ENCODE measurements at places on chromosomes 5 and 9.

GRCh38 chr9:92033991-92034390, 81.2 kb downstream of the SPTLC1 start:
- no peak for DNase-seq

DNA sequence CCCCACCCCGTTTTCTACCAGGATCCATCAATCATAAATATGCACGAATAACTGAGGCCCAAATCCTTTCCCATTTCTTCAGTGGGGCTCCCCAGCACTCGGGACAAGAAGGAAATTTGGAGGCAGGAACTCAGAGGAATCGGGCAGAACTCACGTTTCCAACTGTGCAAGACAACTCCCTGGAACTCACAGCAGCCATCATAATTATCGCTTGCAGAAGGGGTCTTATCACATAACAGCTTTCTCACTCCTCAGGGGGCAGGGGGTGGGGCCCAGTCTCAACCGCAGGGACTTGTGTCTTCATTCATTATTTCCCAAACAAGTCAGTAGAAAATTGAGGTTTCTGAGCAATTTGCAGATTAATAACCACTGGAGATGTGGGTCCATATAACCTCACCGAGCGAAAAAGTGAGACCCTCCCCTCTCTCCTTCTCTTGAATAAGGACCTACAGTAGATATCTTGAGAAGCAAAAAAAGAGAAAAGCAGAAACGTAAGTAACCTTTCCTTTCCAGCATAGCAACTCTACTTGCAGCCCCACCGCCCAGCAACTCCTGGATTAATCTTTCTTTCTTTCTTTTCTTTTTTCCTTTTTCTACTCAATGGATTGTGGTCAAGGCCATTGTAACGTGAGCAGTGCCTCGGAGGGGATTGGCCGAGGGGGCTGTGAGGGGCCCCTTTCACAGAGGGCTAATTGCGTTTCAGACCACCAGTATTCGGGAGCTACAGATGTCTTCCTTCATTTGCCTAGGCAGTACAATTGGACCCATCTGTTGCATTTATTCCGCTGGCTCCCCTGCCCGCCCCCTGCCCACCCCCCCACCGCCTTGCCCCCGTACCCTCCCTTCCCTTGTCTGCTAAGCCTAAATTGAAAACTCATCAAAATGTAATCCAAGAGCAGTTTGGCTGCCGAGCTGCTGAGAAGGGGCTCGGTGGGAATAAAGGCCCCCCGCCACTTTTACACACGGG, 24.7 kb upstream of the TIFAB start:
- no peak for DNase-seq

DNA sequence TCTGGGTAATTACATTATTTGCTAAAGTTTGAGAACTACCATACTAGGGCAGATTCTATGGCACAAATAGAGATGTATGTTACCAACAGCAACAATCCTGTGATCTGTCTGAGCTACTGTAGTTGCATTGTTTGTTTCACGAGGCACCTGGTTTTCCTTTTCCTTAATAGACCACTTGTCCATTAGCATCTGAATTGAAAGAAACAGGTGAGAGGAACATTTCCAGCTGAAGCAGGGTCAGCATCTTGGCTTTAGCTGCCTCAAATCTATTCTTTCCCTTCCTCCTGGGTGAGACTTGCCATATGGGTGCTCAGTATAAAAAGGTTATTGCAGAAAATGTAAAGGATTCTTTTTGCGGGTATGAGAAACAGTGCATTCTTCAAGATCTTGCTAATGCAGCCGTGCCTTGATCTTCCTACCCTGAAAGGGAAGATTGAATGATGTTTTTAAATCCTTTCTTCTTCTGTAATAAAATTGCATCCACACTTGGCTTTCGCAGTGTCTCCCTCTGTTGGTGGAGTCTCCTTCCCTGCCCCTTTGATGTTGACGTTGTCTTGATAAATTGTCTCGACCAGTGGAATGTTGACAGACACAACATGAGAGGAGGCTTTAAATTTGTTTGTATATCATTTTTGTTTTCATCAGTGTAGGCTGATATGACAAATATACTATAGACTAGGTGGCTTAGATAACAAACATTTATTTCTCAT, 118.0 kb upstream of the BRINP1 start:
- DNase-seq = peak; percentile 16

DNA sequence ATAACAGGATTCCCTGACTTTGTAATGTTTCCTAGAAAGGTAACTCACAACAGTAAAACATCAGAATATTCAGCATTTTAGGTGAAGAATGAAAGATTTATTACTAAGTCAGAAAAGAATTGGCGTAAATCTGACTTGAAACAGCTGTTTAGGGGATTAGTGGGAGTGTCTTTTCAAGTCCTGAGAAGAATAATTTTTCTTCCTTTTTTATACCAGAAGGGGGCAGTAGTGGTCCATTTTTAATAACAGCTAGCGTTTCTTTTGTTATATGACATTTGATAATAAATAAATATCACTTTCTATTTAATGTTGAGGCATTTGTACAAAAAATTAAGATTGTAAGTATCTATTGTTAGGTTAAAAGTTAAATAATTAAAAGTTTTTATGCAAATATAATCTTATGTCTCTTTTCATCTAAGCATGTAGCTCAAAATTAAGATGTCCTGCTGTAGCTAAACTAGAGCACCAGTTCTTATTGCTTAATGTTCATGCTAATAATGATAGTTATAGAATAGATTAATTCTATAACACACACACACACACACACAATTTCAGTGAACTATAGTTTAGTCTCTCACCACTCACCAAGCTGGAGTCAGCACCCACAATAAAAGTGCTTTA, 258.7 kb upstream of the ARRDC3 start:
- DNase-seq = peak; percentile 6

DNA sequence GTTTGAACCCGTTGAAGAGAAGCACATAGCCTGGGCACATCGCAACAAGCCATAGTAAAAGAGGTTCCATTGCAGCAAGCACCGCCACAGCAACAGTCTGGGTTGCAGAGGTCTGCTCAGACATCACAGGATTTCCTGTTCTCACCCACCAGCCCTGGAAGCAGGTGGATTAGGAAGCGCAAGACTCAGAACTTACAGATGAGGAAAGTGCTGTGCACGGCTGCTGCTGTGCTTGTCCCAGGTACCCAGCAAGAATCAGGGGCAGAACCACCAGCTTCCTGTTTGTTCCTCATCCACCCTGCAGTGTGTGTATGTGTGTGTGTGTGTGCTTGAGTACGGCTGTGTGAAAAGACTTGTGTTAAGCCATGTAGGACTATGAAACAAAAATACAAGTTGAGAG, 124.7 kb upstream of the IRX2 start:
- DNase-seq = no peak

GRCh38 chr5:14399054-14399692, 182.4 kb upstream of the OTULINL start:
- peak; percentile 41 for DNase-seq

- no peak for DNase-seq
Measured at GRCh38 chr5:40376566-40376965, 303.1 kb upstream of the PTGER4 start.

GRCh38 chr5:58491216-58491892, at the start of gene GAPT:
GAPT (plus strand) TSS chr5:58491435; CDS start chr5:58494537, 3,102 bp downstream.
- DNase-seq = no peak

- DNase-seq = no peak
Measured at GRCh38 chr9:114285166-114285867, 37.6 kb upstream of the ORM1 start.

DNA sequence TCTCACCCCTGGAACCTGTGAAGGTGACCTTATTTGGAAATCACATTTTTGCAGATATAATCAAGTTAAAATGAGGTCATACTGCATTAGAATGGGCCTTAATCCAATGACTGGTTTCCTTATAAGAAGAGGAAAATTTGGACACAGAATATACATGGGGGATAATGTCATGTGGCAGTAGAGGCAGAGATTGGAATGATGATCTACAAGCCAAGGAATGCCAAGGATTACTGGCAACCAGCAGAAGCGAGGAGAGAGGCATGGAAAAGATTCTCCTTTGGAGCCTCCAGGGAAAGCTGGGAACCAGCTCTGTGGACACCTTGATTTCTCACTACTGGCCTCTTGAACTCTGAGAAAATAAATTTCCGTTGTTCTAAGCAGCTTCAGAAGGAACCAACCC, 20.2 kb upstream of the CEP78 start:
- no peak for DNase-seq

- DNase-seq = no peak
Measured at GRCh38 chr5:59826996-59827395, 66.5 kb downstream of the PDE4D start.

DNA sequence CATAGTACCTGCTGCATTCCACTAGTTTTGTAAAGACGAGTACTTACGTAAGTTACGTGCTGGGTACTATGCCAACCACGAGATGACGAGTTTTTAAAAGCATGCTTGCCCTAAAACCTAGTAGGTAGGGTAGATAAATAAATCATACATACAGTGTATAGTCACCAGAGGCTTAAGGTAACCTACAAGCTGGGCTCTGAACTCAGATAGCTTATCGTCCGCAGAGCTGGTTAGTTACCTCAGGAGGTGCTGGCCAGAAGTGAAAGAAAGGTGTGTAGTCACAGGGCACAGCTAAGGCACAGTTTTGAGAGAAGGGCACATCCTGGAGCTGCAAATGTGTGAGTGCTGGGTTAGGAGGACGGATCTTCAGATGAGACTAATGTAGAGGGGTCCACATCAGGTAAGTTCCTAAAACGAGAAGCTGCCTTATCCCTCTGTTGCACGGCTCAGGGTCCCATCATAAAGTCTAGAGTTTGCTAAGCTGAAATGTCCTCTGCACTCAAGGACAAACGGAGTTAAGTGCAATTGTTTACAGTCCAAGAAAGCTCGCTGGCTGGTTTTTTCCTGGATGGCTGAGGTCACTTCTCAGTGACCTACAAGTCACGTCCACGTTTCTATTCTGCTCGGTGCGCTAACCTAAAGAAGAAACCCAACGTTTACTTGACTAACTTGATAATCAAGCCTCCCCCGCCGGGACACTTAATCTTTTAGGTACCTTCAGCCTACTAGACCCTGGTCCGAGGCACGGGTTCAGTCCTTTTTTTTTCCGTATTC, 1.1 kb upstream of the SNX24 start:
- DNase-seq = no peak

DNA sequence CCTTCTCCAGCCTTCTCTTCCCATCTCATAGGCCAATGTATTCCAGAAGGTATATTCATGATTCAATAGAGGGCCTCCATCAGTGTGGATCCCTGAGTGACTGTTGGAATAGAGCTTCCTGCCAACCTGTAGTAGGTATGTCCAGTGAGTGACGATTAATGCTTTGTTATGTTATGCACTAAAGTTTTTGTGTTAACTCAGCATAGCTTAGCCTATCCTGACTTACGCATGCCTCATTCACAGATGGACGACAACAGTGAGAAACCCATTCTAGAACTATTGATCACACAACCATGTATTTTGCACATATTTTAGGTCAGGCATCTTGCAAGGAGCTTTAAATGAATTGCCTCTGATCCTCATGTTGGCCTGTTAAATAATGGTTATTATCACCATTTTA, 225.5 kb upstream of the TRIM32 start:
- DNase-seq = no peak

GRCh38 chr5:132261881-132262845, 4.7 kb downstream of the PDLIM4 start:
- no peak for DNase-seq

DNA sequence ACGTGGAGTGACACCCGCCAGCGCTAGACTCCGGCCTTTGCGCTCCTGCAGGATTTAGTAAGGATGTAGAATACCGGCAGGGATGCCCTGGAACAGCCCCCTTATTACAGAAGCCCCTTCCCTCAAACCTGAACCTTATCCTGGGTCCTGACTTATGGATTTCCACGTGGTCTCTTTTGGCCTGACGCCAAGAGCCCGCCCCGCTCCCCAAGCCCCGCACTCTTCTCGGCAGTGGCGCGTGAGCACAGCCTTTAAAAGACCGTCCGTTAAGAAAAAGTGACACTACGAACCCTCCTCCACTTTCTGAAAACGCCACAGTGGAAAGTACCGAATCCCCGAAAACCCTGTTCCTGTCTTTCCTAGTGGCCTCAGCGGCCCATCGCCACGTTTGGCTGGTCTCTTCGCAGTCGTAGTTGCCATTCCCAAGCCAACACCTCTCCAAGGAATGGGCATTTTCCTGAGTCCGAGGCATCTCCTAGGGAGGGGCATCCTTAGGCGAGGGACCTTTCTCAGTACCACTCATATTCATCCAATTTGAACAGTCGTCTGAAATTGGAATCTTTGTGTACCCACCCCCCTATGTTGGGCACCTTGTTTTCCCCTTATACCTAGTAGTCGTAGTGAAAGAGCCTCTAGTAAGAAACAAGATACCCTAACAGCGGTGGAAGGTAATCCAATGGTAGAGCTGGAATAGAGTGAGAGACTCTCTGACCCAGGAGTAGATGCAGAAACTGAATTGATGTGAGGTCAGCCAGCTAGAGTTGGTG, 732 bp upstream of the MCIDAS start:
- no peak for DNase-seq

GRCh38 chr5:121899346-121899745, 47.7 kb downstream of the FTMT start:
- peak; percentile 41 for DNase-seq

GRCh38 chr5:66843065-66843464, 246.9 kb downstream of the MAST4 start:
- no peak for DNase-seq
